CD4-positive, alpha-beta T cell treated with Interleukin-17A for 4 hours (primary cell): ENCODE measurements at places on chromosomes 4 and X.

DNA sequence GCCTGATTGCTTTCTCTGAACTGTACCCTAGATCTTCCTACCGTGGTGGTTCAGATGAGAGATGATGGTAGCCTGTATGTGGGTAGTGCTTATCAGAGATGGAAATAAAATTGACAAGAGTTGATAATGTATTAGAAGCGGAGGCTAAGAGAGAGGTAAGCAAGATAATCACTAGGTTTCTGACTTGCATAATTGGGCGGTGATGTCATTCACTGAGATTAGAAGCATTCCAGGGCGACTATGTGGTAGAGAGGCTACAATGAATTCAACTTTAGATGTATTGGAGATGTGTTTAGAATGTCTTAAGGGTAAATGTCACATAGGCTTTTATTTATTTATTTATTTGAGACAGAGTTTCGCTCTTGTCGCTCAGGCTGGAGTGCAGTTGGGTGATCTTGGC, 415 bp upstream of the TENM3 start:
- no peak for DNase-seq

- no peak for DNase-seq
These were observed 105.1 kb downstream of the SPRY1 start for GRCh38 chr4:123501733-123502132.

DNA sequence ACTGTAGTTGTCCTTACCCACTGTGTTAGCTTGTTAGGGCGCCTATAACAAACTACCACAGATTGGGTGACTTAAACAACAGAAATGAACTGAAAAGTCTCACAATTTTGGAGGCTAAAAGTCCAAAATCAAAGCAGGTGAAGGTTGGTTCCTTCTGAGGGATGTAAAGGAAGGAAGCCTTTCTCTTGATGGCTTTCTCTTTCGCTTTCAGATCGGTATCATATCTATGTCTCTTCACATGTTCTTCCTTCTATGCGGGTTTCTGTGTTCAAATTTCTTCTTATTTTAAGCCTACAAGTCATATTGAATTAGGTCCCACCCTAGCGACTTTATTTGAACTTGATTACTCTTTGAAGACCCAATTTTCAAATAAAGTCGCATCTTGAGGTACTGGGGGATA, 118.6 kb downstream of the CPXCR1 start:
- DNase-seq = no peak

GRCh38 chr4:61678297-61678696, 478.2 kb downstream of the ADGRL3 start:
- no peak for DNase-seq
